ENCODE measurements at places on chromosomes 2 and 18.

DNA sequence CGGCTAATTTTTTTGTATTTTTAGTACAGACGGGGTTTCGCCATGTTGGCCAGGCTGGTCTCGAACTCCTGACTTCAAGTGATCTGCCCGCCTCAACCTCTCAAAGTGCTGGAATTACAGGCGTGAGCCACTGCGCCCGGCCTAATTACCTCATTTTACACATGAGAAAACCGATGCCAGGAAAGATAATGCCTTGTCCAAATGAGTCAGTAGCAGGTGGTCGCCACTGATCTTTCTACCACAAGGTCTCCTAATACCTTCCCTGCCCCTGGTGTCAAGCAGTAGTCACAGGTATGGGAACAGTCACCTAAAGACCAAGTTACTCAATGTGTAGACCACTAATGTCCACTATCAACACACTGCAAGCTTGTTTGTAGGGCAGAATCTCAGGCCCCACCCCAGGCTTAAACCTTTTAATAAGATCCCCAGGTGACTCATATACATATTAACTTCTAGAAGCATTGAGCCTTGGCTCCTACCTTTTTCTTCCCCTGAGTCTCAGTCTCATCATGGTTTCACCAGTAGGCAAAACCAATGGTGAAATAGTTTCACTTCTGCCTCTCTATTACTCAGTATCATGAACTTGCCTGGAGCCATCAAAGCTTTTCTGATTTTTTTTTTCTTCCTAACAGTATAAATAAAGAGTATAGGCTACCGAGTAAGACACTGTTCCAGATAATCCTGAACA is 6.9 kb upstream of the EPB41L5 start:
- no peak for DNase-seq

DNA sequence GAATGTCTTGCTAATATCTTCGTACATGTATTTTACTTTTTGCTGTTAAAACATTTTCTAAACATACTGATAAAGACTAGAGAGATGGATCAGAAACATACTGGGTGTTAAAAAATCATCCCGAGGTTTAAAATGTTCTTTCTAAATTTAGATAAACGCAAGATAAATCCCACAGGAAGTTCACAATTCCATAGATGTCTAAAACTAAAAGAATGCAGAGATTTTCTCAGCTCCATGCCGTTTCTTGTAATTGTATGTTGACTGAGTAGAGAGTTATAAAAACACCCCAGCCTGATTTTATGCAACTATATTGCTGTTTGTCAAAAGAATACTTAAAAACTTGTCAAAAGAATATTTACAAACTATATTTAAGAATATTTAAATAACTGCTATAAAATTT is 455.7 kb downstream of the ARHGAP15 start:
- no peak for DNase-seq

DNA sequence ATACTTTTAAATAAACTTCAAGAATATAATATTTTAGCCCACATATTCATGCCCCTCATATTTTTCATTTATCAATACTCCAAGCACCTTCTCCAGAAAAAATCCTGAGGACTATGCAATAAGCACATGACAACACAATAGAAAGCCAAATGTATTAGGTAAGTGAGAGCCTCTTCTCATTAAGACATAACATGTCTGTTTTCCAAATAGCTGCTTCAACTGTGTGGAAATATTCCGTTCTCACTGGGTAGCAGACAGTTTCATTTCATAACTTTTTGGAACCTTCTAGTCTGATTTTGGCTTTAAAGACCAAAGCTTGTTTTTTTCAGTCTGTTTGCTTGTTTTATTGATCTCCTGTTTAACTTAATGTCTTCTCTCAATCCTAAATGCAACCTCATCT is 137.8 kb downstream of the PIK3C3 start:
- no peak for DNase-seq

- no peak for DNase-seq
These were observed 86.9 kb downstream of the RDH14 start for GRCh38 chr2:18473241-18474181.

- DNase-seq = no peak
These were observed 42.5 kb upstream of the FZD5 start for GRCh38 chr2:207812058-207812725.

GRCh38 chr2:12253167-12253778 is 463.5 kb upstream of the TRIB2 start:
- DNase-seq = no peak

DNA sequence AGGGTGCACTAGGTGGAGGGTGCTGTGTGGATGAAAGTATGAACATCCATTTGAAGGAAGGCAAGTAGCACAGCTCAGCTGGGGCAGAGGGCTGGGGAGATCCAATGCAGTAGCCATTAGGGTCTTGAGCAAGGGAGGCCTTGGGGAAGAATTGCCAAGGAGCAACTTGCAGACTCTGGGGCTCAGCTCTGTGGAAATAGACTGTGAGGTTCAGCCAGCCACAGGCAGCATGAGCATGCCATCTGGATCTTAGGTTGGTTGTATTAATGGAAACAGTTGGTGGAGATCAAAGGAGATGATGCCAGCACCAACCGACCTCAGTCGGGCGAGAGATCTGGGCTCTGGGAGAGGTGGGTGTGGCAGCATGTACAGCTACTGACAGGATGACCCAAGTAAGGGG is 5.6 kb downstream of the ZAP70 start:
- no peak for DNase-seq

GRCh38 chr18:55275039-55275901 is 312.7 kb downstream of the TCF4 start:
- no peak for DNase-seq

DNA sequence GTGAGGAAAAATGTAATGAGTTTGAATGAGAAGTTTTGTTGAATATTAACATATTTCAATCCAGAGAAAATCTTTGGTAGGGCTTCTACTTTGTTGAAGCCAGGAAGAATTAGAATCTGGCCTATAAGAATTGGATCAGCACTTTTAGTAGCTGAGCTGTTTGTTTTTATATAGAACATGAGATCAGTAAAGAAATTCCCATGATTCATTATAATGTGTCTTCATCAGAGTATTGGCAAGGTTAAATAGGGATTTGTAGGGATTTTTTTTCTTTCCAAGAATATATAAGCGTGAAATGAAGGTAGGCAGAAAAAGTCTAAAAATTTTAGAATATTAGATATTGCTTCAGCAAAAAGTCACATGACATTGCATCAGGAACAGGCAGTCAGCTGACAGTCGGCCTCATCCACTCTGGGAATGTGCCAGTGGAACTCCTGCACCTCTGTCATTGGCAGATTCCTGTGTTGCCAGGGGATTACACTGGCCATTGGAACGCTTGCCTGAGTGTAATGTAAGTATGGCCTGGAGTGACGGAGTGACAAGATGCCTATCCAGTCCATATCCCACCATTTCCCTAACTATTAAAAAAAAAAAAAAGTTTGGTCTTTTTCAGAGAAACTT is 60.6 kb downstream of the SERTAD2 start:
- no peak for DNase-seq

- no peak for DNase-seq
These were observed 39.8 kb downstream of the WDR75 start for GRCh38 chr2:189481071-189481470.

DNA sequence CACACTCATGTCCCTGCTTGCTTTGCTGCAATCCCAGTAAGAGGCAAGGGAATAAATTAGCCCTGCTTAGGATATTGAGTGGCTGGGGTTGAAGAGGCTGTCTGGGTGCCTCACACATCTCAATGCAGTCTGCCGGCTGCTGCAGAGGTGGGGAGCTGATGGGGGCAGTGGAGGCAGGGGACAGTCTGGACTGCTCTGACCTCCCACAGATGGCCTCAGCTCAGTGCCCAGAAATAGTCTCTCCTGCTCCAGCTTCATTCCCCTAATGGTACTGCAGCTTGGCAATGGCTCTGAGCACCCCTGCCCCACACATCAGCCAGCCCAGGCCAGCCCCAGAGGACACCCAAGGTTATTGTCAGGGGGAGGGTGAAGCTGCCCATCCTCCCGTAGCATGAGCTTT is 21.5 kb upstream of the TNS1 start:
- DNase-seq = no peak

DNA sequence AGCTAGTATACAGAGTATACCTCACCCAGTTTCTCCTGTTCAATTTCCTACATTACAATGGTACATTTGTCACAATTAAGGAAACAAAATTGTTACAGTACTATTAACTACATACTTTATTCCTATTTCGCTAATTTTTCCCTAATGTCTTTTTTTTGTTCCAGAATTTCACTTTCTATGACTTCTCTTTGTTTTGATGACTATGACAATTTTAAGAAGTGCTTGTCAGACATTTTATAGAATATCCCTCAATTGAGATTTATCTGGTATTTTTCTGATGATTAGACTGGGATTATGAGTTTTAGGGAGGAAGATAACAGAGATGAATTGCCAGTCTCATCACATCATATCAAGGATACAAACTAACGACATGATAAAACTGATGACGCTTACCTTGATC is 211.8 kb upstream of the STON1 start:
- DNase-seq = no peak

GRCh38 chr2:162184359-162184758 is 32.3 kb upstream of the GCG start:
- no peak for DNase-seq

DNA sequence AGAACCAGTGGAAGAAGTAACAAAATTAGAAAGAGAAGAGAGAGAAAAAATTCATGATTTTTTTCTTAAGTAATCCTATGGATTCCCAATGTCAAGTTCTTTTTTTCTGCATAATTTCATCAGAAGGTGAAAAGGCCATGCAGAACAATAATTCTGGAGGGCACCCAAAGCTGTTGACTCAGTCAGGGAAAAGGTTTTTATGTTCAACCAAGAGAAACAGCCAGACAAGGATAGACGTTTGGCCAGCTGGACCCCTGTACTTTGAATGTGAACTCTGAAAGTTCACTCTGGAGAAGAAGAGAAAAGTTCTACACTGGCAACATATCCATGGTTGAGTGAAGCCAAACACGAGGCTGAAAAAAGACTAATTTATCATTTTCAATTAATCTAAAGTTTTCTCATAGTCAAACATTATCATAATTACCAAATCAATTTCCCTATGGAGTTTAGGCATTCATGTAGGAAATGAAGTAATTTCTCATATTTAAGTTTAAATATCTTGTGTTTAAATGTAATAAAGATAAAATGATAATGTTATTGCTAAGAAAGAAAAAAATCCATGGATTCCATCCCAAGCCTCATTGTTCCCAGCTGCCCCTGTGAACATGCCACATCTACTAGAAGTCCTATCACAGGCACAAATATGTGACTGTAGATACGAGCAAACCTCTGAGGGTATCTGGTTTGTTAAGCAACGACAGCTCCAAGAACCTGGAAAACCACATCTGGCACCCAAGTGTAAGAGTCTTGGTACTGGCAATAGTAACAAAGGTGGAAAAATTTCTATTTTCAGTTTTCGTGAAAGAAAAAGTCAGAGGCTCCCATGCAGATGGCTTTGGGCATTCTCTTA is 742.7 kb upstream of the ACVR2A start:
- no peak for DNase-seq

- no peak for DNase-seq
These were observed 83.5 kb downstream of the EIPR1 start for GRCh38 chr2:3294069-3294468.

DNA sequence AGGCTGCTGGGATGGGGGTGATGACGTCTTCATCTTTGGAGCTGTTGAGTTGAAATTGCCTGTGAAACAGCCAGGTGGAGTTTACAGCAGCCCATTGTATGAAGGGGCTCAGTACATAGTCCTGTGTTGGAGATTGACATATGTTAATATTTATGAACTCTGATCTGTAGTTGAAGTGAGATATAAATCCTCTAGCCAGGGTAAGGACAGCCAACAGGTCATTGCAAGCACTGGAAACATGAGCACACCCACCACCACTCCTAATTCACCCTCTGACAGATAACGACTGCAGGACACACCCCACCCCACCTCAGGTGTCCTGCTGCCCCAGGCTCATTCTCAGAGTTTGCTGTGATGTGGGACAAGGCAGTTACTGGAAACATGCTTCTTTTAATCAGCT is 112.4 kb upstream of the TRIB2 start:
- DNase-seq = no peak

GRCh38 chr2:11007331-11008264 is 95.9 kb downstream of the KCNF1 start:
- DNase-seq = no peak

- no peak for DNase-seq
These were observed 171.1 kb upstream of the RBMS1 start for GRCh38 chr2:160664603-160665140.

- DNase-seq = no peak
These were observed 1.4 kb downstream of the SMC6 start for GRCh38 chr2:17752246-17752645.

DNA sequence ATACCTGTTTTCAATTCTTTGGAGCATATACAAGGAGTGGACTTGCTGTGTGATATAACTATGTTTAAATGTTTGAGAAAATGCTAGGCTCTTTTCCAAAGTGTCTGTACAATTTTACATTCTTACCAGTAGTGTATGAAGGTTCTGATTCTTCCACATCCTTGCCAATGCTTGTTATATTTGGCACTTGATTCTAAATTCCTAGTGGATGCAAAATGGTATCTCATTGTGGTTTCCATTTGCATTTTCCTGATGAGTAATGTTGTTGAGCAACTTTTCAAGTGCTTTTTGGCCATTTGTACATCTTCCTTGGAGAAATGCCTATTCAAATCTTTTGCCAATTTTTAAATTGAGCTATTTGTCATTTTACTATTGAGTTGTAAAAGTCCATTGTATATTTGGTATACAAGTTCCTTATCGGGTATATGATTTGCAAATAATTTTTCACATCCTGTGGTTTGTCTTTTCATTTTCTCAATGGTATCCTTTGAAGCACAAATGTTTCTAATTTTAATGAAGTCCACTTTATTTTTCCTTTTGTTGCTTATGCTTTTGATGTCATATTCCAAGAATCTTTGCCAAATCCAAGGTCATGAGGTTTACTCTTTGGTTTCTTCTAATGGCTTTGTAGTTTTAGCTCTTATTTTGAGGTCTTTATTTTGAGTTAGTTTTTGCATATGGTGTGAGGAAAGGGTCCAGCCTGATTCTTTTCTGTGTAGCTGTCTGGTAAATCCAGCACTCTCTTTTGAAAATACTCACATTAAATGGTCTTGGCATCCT is 33.2 kb upstream of the CWC22 start:
- DNase-seq = no peak

- no peak for DNase-seq
These were observed 56.2 kb upstream of the SLC16A14 start for GRCh38 chr2:230124757-230125431.

- no peak for DNase-seq
These were observed 171.6 kb downstream of the MBD2 start for GRCh38 chr18:54052732-54053429.

DNA sequence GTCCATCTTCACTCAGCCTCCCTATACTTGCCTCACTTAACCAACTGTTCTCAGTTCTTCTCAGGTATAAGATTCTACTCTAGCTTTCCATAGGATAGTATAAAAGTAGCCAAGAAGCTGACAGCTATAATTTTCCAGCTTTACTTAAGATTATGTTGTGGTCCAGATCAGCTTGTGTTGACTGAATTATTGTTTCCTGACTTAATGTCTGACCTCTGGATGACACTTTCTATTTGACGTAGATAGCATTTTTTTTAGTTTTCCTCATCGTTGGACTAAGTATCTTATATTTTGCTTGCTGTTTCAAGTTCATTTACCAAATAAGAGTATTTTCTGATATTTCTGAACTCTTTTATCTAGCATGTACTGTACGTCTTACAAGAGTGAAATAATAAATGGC is 1272.5 kb upstream of the CDH2 start:
- DNase-seq = no peak

- no peak for DNase-seq
These were observed 87.1 kb upstream of the ZNF397 start for GRCh38 chr18:35153609-35154272.

- no peak for DNase-seq
These were observed 15.4 kb upstream of the HOXD1 start for GRCh38 chr2:176172895-176173566.

- no peak for DNase-seq
These were observed 83.7 kb upstream of the ZNF397 start for GRCh38 chr18:35157181-35157580.

Measured in stimulated activated CD4-positive, alpha-beta T cell treated with anti-CD3 and anti-CD28 coated beads, Interleukin-4, amount 100 ng/mL, for 24 hours (primary cell).